AG10803 (cell line): ENCODE measurements at places on chromosomes 4 and X.
A peak's percentile ranks its signal among the peaks of the same experiment; 100 is the strongest.

GRCh38 chrX:118730500-118731247, 3.3 kb downstream of the IL13RA1 start:
- DNase-seq, result peak; percentile 80

DNA sequence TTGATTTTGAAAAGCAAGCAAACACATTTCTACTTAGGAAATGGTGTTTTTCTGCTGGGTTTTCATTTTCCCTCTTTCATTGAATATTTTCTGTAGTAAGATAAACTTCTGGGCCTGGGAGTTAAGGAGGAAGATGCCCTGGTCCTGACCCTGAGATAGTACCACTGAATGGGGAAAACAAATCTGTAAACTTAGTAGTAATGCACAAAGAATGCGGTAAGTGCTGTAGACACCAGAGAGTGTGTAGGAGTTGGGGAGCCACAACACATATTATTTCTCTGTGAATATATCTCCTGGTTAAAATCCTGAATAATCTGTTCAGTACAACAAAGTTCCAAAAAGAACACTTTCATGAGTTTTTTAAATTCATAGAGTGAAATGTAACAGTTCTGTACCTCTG, 178.3 kb downstream of the MAPK10 start:
- DNase-seq, result peak; percentile 18

DNA sequence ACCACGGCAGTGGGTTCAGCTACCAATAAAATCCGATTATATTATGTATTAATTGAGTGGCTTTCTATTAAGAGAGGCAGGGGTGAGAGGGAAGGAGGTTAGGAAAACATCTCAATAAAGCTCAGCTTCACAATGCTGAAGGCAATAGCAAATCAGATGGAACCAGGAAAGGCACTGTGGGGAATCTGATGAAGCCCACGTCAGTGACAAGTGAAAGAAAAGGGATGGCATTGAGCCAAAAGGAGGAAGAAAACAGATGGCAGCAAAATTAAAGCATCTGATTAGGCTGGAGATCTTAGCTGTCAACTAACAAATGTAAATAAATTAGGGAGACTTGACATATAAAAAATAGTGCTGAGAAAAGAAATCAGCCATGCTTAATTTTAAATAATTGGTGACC, 180.9 kb downstream of the RASL11B start:
- no peak for DNase-seq

DNA sequence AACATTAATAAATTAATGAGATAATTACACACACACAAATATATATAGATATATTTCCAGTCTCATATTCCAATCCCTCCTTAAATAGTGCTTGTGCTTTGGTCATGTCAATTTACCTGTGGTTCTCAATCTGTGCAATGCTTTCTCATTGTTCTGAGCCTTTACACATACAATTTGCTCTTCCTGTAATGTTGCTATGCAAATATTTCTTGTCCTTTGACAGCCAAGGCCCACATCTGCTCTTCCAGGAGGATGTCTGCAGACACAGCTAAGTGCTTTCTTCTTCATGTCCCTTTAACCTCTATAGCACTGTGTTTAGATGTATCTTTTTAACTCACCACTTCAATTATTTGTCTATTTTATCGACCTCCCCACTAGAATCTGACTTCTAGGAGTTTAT, 67.3 kb upstream of the RAPGEF2 start:
- no peak for DNase-seq

DNA sequence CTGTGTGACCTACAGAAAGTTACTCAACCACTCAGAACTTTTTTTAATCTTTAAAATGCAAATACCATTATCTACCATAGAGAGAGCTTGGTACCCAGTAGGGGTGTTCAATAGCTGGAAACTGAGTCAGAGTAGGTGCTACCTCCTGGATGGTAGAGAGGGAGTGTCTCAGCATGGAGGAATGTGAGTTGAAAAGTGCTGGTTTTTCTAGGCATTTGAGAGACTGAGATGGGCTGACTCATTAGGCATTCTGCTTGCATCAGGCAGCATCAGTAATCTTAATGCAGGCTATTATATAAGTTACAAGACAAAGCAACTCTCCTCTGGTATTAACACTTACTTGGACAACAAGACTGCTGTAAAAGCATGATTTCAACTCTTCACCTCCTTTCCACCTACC, 70.9 kb upstream of the ARHGEF9 start:
- DNase-seq, result peak; percentile 72

DNA sequence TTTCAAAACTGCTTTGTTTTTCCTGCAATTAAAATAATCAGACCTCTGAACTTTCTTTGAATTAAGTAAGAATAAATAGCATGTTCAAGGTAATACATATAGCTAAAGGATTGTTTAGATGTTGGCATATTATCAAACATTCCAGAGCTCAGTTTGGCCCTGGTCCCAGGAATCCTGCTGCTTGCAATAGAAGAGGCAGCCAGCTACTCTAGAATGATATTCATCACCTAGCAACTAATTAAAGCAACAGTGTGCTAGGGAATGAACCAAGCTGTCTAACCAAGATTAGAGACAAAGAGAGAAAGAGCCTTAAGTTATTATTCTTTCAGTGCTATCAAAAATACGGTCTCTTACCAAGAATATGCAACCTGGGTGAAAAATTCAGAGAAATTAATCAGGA, 460.9 kb downstream of the GABRG1 start:
- DNase-seq, result peak; percentile 16

- no peak for DNase-seq
Observed at GRCh38 chr4:67691328-67691727, 9.6 kb downstream of the UBA6 start.

DNA sequence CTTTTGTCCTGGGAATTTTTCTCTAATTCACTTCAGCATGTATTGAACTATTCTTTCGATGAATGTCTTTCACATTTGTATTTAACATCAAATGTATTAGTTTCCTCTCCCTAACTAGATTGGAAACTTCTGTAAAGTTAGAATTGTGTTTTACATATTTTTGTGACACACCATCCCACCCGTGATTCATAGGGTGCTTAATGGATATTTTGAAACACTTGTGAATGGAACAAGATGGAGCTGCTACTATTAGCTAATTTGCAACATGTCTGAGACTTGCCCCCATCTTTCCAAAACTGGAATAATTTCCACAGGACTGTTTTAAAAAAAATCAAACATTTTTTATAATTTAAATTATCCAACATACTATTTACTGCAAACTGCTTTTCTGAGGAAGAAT, 30.2 kb upstream of the GNPDA2 start:
- DNase-seq, result peak; percentile 17

DNA sequence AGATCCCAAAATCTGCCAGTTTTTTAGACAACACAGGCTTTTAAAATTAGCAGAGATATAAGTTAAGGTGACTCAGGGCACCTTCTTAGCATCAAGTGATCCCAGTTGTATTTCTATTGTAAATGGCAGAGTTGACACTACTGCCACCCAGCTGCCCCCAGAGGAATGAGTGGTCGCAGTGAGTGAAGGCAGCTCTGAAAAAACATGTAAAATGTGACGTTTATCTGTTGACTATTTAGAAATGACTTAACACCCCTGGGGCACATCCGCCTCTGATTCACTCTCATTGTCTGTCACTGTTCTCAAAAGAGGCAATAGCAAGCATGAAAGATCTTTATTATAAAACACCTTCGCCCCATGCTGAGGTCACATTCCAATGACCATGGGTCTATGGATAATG, 592.4 kb downstream of the ACTRT1 start:
- DNase-seq, result no peak
